ENCODE measurements at places on chromosomes 5 and 9. TPM values are rescaled to one million over a fixed set of nuclear protein-coding genes. Genes with fewer than 3 reads are reported as not detected.

The SPATA31E1 gene
- not detected for total RNA-seq

The SRD5A1 gene
- total RNA-seq: 90.3 TPM

The GLDC gene
- total RNA-seq: 18.3 TPM

The HTR4 gene
- total RNA-seq: not detected

DNA sequence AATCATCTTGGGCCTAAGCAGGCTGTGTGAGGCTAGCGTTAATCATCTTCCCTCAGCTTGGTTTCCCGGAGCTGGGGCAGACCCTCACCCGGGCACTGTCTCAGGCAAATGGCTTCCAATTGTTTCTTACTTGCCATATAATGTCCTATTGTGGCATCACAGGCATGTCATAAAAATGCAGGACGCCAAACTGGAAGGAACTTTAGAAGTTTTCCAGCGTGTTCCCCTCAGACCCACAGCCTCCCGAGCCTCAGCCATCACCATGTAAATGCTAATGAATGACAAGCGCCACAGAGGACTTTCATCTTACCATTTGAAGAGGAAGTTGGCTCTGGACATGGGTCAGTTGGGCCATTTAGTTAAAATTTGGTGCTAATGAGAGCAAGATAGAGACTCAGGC, 143.0 kb upstream of the IRX1 start:
- DNase-seq: no peak
- no peak overlapping the region for H3K27ac ChIP-seq
- no peaks in the 10 kb centered on the region for H3K4me1 ChIP-seq
- no peaks in the 10 kb centered on the region for H3K36me3 ChIP-seq
- no peak overlapping the region for H3K4me3 ChIP-seq
- no peaks in the 10 kb centered on the region for H3K27me3 ChIP-seq

DNA sequence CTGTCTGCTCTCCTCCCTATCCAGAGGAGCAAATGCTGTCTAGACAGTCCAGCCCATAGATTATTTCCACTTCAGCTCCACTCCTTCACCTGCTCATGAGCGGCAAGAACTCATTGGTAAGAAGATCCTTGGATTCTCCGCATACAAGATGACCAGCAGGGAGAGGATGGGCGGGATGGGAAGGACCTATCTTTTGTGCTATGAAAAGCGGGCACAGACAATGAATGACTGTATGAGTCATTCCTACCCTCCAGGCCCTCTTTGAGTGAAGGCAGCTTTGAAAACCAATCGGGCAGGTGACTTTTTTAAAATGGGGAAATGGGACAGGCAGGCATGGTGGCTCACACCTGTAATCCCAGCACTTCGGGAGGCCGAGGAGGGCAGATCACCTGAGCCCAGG, 49.4 kb downstream of the SMIM23 start:
- no peaks in the 10 kb centered on the region for H3K36me3 ChIP-seq
- no peak overlapping the region for H3K4me3 ChIP-seq
- no peaks in the 10 kb centered on the region for H3K4me1 ChIP-seq

- no peak for DNase-seq
- no peak overlapping the region for H3K4me3 ChIP-seq
- H3K4me1 ChIP-seq: no peaks in the 10 kb centered on the region
- H3K36me3 ChIP-seq: peaks cover 11% of the 10 kb centered on the region
Observed at GRCh38 chr5:34016750-34017149, 8.9 kb upstream of the AMACR start.

GRCh38 chr9:69207503-69207902, 33.4 kb downstream of the TJP2 start:
- peaks cover 7% of the 10 kb centered on the region for H3K4me1 ChIP-seq
- no peak overlapping the region for H3K4me3 ChIP-seq
- H3K36me3 ChIP-seq: no peaks in the 10 kb centered on the region

DNA sequence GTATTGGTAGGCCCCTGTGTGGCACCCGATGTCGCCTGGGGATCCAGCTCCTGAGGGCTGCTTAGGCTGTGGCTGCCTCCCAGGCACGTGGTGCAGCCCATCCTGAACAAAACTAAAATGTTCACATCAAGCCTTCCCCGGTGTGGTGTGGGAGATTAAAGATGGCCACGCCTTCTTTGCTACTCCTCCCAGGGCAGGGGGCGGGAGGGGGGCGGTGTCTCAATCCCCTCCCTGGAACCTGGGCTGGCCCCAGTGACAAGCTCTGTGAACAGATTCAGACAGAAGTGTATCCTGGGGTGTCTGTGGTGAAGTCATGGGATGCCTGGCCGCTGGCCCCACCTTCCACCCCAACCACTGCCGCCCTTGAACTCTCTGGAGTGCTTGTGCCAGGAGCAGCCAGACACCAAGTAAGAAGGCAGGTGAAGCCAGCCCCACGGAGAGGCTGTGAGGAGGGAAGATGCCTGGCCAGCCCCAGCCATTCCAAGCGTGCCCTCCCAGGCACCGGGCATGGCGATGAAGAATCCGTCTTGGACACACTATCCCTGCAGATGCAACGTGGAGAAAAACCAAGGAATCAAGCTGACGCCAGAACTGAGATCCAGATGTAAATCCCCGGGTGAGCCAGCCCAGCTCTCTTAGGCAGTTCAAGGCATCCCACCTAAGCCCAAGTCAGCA, 75.8 kb downstream of the AK8 start:
- no peak for DNase-seq
- H3K4me3 ChIP-seq: no peak overlapping the region
- no peak overlapping the region for H3K27ac ChIP-seq
- H3K36me3 ChIP-seq: no peaks in the 10 kb centered on the region
- H3K4me1 ChIP-seq: peaks cover 5% of the 10 kb centered on the region
- H3K27me3 ChIP-seq: no peaks in the 10 kb centered on the region

DNA sequence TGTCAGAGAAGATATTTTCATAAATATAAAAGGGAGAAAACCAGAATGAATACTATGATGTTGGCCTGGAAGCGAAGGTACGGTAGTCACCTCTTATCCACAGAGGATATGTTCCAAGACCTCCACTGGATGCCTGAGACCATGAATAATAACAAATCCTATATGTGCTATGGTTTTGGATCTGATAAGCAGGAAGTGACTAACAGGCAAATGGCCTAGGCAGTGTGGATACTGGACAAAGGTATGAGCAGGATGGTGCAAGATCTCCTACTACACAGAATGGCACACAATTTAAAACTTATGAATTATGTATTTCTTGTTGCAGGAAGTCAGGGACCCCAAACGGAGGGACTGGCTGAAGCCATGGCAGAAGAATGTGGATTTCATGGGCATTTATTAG, 48.2 kb downstream of the ADAMTS12 start:
- H3K27me3 ChIP-seq: no peaks in the 10 kb centered on the region
- H3K4me3 ChIP-seq: no peak overlapping the region
- H3K4me1 ChIP-seq: no peaks in the 10 kb centered on the region
- H3K36me3 ChIP-seq: no peaks in the 10 kb centered on the region

All from esophagus squamous epithelium (tissue), 5 donors.